ENCODE measurements at places on chromosomes 13 and 19.

- DNase-seq, result no peak
Observed at GRCh38 chr13:87736849-87737385, 65.7 kb downstream of the SLITRK5 start.

DNA sequence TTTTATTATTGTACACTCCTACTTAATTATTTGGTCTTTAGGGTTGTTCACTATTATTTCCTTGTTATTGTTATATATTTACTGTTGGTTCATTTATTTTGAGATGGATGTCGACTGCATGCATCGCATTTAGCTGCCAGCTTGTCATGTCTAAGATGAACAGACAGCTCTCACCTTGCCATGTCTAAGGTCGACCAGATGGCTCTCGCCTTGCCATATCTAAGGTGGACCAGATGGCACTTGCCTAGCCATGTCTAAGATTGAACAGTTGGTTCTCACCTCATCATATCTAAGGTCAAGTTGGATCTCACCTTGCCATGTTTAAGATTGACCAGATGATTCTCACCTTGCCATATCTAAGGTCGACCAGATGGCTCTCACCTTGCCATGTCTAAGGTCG lies 1440.9 kb downstream of the UQCRFS1 start:
- no peak for DNase-seq

DNA sequence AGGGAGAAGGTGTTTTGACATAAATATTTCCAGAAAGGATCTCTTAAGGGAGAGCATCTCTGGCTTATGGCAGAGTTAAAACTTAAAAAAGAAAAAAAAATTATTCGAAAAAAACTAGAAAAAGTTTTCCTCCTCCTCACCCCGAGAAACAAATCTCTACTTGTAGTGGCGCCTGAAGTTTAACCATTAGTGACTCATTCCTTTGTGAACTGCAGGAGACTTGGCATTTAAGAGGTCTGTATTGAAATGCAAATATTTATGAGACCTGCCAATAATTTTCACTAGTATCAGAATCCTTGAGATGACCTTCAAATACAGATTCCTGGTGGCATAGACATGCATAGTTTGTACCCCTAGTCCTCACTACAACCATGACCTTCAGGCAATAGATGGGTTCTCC lies 64.9 kb upstream of the MED4 start:
- no peak for DNase-seq

- DNase-seq, result no peak
Observed at GRCh38 chr13:31094331-31095015, 67.2 kb downstream of the HSPH1 start.

DNA sequence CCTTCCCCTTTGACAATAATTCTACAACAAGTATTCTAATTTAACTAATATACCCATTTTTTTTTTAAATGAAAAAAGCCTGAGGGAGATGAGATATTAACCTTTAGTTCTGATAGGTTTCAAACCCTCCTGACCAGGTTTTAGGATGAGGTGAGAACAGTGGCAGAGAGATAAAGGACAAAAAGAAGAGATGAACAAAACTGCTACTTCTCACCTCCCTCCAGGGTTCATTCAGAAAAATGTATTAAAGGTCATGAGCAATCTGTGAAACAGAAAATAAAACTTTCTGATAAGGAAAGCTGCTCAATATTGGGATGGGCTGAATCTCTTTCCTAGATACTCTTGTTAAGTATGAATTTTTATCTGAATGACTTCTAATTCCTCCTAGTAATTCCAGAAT lies 24.1 kb downstream of the SERPINE3 start:
- no peak for DNase-seq

GRCh38 chr13:80340651-80341100 lies 250 bp downstream of the SPRY2 start:
- peak; percentile 52 for DNase-seq

DNA sequence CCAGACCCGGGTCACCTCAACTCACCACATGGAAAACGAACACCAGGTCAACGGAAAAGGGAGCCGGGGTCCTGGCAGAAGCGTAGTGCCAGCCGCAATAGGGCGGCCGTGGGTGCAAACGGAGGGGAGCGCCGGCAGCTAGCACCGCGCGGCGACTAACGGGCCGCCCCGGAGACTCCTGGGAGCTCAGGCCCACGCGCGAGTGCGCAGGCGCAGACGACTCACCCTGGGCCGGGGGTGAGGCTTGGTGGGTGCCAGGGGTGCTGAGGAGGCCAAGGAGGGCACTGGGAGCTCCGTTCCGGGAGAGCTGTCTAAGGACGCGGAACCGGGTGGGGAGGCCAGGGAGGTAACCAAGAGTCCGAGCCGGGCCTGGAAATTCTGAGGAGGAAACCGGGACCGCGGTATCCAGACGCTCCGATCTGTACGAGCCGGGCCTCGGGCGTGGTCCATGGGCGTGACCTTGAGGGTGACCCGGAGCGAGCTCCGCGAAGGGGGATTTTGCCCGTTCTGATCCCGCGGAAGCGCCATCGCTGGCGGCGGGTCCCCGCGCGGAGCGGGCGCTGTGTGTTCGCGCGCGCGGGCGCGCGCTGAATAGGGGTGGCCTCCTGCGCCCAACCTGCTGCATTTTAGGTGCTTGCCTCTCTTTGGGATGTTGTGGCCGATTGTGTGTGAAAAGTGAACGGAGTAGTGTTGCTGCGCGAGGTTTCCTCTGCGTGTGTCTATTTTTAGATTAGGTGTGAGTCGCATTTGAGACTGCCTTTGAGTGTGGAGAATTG lies at the start of gene ZNF382:
Gene ZNF382, plus strand, starts transcription at position 213 of the 776 bp plus-strand sequence. CDS start 4,602 bp downstream, outside the sequence.
- DNase-seq, result peak; percentile 79

DNA sequence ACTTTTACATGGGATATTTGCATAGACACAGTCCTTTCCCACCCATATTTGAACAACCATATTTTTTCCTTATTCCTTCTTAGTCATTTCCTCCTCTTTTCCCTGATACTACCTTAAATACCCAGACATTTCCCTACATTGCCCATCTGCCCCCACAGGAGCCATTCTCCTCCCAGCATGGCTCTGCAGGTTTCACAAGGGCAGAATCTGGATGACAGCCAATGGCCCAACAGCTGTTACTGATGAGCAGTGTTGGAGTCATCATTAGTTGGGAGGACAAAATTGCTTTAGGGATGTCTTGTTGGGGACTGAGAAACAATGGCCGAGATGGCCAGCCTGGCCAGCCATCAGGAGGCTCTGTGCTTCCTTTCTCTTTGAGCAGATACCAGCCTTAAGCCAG lies 209.5 kb downstream of the KLF5 start:
- DNase-seq, result no peak

- DNase-seq, result no peak
Observed at GRCh38 chr13:79937771-79938216, 403.1 kb downstream of the SPRY2 start.

DNA sequence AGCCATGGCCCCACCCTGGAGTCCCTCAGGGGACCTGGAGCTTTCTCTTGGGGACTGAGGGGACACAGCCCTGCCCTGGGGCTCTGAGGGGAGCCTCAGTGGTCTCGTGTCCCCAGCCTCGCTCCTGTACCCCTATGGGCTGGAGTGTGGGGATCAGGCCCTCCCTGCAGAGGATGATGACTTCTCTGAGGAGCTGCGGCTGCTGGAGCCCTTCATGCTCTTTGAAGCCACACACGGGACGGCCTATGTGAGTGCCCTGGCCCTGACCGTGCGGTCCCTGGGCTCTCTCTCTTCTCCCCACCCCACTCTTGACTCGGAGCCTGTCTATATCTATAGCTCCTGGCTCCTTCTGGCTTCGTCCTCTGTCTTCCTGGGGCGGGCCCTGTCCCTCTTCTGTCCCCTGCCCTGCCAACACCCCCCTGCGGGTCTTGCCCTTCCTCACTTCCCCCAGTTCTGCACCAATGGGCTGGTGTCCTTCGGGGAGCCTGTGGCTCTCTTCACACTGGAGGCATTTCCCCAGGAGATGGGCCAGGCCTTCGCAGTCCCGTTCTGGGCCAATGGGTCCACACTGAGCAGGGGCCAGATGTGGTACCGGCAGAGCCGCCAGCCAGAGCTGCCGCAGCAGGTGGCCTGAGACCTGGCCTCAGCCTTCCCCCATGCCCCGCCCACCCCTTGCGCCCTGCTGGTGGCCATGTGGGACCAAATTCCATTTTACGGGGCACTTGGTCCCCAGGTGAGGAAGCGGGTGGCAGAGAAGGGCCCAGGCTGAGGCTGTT lies 33.1 kb downstream of the HPN start:
- no peak for DNase-seq

DNA sequence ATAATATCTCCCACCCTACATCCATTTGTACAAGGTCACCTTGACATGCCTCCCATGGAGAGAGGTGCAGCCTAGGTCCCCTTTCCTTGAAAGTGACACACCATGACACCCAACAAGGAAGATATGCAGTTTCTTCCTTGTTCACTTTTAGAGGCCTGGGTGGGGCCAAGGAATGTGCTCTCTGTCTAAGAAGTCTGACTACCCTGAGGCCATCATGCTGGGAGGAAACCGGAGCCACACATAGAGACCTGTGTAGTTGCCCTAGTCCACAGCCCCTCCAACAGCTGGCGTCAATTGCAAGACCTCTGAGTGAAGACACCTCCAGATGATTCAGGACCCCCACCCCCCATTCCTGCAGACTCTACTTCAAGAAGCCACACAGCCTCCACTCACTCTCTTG lies 11.0 kb downstream of the SYDE1 start:
- DNase-seq, result no peak

- no peak for DNase-seq
Observed at GRCh38 chr13:111531505-111531904, 211.1 kb downstream of the TEX29 start.

GRCh38 chr13:102198418-102199311 lies 203.2 kb downstream of the FGF14 start:
- DNase-seq, result no peak

DNA sequence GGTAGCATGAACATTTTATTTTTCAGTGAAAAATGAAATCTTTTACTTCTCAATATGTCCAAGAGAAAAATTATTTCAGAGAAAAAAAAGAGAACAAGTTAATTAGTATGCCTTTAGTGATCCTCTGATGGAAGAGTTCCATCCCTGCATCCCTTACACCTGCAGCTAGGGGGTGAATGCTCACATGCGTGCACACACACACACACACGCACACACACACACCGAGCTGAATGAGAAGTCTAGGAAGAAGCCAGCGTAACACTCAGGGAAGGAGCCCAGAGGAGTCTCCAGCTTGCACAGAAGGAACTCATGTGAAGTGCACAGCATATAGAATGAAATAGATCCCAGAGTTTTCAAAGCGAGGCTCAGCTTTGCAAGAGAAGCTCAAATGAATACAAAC lies 510.5 kb downstream of the IRS2 start:
- DNase-seq, result no peak

DNA sequence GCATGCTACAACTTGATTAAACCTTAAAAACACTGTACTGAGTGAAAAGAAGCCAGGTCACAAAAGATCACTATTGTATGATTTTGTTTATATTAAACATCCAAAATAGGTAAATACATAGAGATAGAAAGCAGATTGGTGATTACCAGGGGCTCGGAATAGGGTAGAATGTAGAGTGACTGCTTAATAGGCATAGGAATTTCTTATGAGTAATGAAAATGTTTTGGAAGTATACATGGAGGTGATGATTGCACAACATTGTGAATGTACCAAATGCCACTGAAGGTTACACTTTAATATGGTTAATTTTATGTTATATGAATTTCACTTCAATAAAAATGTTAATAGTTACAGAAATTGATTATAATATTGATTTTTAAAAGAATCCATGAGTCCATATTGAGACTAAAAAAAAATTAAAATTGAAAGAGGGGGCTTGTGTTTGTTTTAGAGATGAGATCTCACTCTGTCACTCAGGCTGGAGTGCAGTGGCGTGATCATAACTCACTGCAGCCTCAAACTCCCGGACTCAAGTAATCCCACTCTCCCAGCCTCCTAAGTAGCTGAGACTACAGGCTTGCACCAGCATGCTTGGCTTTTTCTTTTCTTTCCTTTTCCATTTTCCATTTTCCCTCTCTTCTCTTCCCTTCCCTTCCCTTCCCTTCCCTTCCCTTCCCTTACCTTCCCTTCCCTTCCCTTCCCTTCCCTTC lies 85.1 kb downstream of the FNDC3A start:
- DNase-seq, result no peak

- no peak for DNase-seq
Observed at GRCh38 chr13:44853641-44854040, 135.6 kb downstream of the NUFIP1 start.
